Lung (tissue), 17 donors: ENCODE measurements at places on chromosomes 16 and 17. TPM values are rescaled to one million over a fixed set of nuclear protein-coding genes. Genes with fewer than 3 reads are reported as not detected.

DNA sequence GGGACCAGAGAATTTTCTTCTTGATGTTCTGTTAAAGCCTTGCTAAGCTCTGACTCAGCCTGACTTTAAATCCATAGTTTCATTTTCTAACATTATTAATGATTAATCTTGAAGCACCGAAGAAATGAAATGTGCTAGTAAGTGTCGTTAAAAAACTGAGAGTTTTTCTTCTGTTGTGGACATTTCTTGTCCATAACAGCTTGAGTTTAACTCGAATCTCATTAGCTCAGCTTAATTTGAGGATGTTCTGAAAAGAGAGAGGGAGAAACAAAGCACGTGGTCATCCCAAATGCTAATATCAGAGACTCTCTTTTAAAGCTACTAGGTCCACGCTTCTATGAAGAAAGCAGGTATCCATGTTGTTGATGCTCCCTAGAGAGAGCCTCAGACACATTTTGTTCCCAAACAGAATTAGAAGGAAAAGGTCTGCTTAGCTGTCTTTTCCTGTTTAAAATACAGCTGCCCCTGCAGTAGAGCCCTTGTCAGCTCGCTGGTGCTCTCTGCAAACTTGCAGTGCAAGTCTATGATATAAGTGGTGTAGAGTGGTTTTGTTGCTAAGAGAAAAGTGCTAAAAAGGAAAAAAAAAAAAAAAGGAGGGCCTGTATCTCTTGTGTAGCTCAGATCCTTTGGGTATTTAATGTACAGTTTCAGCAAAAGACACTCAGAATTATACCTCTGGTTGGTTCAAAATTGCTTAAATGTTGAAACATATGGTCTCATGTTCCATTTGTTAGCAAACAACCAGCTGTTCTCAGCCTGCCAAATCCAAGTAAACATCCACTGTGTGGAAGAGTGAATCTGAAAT, 191.1 kb upstream of the TBX2 start:
- peak; percentile 81 for DNase-seq

GRCh38 chr17:19553036-19553435, 19.4 kb downstream of the SLC47A1 start:
- no peak for DNase-seq

DNA sequence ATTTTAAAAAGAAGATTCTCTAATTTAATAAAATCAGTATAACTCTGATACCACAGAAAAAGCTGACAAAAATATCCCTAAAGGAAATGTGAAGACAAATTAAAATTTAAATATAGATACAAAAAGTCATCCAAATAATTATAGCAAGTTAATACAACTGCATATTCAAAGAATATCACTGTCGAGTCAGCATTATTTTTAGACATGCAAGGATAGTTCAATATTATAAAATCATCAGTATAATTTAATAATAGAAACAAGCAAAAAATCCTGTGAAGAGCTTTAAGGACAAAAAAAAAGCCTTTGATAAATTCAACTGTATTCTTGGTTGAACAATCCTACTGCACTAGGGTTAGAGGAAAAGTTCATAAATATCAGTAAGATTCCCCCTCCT, 21.0 kb upstream of the CDYL2 start:
- DNase-seq = no peak

KRT24 gene
- total RNA-seq = not detected

TSNAXIP1 gene
- 5.0 TPM for total RNA-seq

SPATA22 gene
- not detected for total RNA-seq

DNA sequence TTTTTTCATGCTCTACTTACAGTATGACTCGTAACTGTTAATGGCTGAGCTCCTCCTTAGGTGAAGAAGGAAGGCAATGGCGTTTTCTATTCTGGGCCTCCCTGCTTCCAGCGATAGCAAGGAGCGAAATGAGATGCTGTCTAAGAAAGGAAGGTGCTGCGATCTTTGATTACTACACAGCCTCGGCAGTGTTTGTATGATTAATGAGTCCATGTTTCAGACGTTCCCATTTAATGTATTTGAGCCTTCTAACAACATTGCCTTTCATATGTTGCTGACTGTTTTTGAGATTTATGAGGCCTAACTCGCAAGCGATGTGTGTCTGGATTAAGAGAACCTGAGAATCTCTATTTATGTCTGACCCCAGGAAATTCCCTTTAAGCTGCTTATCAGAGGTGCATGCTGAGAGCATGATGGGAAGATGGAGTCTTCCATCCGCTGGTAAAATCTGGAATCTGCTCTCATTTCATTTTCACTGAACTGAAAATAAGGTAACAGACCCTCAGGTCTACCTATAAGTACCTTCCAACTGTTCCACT, 403.4 kb downstream of the WWOX start:
- no peak for DNase-seq

CES1 gene
- 253 TPM for total RNA-seq

- no peak for DNase-seq
These were observed 187.5 kb upstream of the RPL38 start for GRCh38 chr17:74015990-74016389.

DNA sequence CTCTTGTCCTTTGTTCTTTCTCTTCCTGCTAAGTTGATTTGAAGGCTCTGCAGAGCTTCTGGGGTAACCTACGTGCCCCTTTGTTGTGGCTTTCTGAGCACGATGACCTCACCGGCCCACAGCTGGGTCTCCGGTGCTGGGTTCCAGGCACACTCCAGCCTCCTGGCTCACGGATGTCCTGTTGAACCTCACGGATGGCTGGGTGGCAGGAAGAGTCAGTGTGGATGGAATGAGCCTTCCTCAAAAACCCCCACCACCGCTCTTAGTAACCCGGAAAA, 116.0 kb downstream of the SOCS1 start:
- peak; percentile 15 for DNase-seq

DNA sequence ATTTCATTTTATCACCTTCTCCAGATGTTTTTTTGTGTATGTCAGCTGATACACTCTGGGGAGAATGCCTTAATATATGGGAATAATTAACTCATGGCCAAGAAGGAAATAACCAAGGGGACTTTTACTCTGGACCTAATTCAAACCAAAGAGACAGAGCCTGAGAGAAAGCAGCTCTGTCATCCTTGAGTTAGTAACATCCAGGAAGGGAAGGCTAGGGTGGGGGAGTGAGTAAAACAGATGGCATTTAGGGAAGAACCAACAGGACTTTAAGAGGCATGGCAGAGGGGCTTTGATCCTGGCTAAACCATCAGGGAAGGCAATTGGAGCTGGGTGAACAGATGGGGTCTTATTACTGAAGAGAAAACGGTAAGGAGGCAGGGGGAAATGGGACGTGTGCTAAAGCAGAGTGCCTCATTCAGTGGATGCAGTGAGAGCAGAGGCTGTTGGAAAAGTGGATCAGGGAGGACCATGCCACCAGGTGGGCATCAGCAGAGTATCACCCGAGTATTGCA, 2.5 kb upstream of the SMPD3 start:
- no peak for DNase-seq

- no peak for DNase-seq
These were observed 7.5 kb downstream of the NETO2 start for GRCh38 chr16:47136099-47136842.

GRCh38 chr17:55344514-55344997, 77.1 kb downstream of the MMD start:
- no peak for DNase-seq

DNA sequence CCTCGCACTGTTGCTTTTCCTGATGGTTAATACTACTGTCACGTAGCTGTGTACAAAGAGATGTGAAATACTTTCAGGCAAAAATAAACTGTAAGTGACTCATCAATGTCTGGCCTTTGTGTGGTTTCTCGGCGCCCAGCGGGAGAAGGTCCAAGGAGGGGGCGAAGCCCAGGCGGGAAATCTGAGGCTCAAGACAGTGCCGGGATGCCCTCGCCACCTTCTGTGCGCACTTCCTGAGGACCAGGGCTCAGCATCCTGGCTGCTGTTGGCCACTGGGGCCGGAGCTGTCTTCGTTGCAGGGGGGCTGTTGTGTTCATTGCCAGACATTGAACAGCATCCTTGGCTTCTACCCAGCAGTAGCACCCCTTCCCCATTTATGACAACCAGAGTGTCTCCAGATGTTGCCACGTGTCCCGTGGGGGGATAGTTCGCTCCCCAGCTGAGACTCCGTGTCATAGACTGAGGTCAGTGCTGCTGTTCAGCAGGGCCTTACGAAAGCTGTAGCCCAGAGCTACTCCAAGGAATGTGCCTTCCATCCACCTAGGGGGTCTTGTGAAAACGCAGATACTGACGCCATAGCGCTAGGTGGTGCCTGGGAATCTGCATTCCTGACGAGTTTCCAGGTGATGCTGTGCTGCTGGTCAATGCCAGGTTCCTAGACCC, 67.3 kb upstream of the PLCG2 start:
- peak; percentile 79 for DNase-seq

DNA sequence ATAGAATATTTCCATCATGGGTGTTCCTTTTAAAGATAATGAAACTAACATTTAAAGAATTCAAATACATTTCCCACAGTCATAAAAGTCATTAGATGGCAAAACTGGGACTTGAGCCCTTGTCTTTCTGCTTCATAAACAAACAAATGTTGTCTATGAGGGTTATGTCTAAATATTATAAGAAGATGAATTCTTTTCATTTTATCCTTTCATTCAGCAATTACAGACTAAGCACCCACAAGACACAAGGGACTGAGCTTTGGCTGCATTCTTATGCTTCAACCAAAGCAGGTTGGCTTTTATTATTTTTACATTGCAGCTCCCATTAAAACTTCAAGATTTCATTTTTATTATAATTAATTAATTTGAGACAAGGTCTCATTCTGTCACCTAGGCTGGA, 14.9 kb downstream of the SARM1 start:
- no peak for DNase-seq

DNA sequence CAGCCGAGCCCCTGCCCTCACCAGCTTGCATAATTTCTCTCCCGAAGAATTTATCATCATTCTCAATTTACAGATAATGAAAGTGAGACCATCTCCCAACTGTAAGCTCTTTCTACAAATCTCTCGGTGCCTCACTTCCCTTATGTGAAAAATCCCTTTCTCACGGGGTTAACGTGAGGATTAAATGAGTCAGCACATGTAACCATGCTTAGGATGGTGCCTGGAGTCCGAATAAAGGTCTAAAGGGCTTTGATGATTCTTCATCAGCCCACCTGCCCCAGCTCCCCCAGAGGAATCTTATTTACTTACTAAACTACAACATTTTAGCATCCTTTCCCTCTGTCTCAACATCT, 24.8 kb upstream of the PIK3R6 start:
- no peak for DNase-seq

DNA sequence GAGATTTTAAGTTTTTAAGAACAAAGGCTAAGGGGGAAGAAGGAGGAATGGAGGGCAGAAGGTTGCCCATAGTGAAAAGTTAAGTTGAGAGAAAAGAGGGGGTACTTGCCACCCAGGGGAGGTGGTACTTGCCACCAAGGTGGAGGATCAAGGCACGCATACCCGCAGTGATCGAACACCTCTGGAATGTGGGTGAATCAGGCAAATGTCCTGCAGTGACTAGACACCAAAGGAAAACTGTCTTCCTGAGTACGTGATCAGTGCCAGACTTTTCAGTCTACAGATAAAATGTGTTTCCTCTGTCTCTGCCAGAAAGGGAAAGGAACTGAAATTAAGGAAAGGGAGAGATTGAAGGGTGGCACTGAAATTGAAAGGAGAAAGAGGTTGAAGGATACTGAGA, 2285.3 kb downstream of the TP53TG3F start:
- DNase-seq = no peak

GRCh38 chr17:46943501-46944393, 20.8 kb downstream of the GOSR2 start:
- DNase-seq = peak; percentile 14

GRCh38 chr16:2816751-2817339, at the start of gene PRSS21:
Gene PRSS21, plus strand, starts transcription at chr16:2817237. Its CDS starts 32 bp downstream, at chr16:2817269.
- no peak for DNase-seq

DNA sequence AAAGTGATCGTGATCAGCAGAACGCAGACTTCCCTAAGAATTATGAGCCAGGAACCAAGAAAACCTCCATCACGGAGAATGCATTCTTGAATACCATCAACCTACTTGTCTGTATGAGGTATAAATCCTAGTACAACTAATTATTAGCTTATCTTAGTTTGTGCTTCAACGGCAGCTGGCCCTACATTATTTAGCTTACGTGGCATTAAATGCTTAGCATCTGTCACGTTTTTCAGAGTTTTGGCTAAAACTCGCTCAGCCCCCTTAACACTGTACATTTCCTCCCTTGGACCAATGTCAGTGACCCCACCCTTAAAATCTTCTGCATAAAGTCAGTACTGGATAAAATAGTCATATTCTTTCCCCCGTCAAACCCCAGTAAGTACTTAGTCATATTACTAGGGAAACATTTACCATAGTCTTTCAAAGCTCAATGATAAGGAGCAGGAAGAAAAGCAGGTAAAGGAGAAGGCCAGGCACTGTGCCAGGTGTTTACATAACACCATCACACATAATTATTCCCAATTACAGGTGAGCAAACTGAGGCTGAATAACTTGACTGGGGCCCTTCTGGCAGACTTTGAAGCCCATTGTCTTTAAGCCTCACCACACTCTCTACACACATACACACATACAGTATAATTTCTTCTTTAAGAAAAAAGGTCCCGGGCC, 16.6 kb upstream of the TXNDC11 start:
- peak; percentile 29 for DNase-seq

DNA sequence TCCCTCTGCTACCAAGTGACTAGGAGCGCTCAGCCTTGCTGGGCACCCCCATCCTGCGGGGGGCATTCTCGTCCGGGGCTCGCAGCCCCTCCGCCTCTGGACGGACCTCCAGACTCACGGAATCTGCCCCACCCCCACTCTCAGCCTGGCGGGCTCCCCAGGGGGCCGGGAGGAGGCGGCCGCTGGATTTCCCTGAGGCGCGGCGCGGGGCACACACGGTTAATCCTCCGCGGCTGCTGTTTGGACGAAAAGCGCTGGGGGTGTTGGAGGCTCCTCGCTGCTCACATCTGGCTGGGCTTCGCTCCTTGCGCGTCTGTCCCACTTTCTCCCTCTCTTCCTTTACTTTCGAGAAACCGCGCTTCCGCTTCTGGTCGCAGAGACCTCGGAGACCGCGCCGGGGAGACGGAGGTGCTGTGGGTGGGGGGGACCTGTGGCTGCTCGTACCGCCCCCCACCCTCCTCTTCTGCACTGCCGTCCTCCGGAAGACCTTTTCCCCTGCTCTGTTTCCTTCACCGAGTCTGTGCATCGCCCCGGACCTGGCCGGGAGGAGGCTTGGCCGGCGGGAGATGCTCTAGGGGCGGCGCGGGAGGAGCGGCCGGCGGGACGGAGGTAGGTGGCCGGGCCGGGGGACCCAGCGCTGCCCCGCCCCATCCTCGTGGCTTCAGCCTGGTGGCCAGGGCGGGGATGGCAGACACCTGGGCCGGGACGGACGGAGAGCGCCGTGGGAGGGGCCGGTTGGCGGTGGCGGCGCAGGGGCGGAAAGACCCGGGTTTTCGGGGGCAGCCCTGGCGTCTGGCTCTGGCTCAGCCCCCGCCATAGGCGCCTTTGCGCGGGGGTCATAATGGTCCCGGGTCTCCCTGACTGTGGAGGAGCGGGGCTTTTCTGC, at the start of gene C1QTNF1:
Gene C1QTNF1, plus strand, starts transcription at position 284 of the 886 bp plus-strand sequence. CDS start 19,800 bp downstream, outside the sequence.
- peak; percentile 75 for DNase-seq

GUCY2D gene
- total RNA-seq = 0.20 TPM

PNPO gene
- total RNA-seq = 43.9 TPM

- no peak for DNase-seq
These were observed 44.2 kb downstream of the PEMT start for GRCh38 chr17:17547210-17547764.

- DNase-seq = no peak
These were observed 381.8 kb upstream of the MAF start for GRCh38 chr16:79982361-79982760.

SEC14L5 gene
- total RNA-seq = 0.98 TPM

GOSR1 gene
- 45.1 TPM for total RNA-seq
